ENCODE measurements at places on chromosomes 1 and 21.

GRCh38 chr1:234281826-234282489 lies 91.3 kb upstream of the COA6 start:
- no peak for DNase-seq

- peak; percentile 64 for DNase-seq
These were observed 780 bp downstream of the YTHDF2 start for GRCh38 chr1:28737307-28738132.

DNA sequence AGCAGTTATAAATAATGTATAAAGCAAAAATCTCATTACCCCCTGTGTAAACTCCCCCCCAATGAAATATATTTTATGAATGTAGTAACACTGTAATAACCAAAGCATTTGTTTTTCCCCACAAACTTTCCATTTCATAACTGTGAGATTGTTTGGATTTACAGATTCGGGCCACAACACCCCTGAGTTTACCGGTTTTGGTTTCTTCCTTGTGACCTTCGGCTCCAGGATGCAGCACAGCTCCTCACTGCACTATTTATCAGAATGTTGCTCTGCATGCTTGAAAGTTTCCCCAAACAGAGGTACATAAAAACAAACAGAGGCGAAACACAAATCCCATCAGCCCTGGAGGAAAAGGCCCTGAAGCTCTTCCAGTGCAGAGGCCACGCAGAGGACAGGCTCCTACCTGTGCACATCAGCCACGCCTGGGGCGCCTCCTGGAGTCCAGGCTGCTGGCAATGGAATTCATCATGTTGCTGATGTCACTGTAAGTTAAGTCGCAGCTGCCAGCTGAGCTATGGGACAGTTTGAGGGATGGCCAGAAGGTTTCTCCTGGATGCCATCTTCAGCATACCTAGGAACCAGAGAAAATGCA lies 122.0 kb downstream of the LMO4 start:
- DNase-seq = peak; percentile 2

DNA sequence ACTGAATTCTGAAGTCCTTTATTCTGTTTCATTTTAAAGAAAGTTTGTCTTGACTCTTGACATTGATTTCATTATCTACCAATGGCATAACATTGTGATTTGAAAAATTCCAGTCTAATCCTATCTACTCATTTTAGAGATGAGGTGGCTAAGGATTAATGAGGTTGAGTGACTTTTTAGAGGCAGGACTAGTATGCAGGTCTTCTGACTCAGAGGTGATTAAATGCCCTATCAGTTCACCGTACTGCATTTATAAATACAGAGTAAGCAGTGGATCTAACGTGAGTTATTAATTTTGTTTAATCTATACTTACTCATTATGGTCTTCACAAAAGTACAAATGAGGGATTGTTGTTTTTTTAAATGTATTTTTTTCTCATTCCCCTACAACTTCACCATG lies 277.6 kb downstream of the PTBP2 start:
- DNase-seq = no peak

GRCh38 chr1:38454236-38454635 lies 405.3 kb downstream of the RRAGC start:
- DNase-seq = no peak

DNA sequence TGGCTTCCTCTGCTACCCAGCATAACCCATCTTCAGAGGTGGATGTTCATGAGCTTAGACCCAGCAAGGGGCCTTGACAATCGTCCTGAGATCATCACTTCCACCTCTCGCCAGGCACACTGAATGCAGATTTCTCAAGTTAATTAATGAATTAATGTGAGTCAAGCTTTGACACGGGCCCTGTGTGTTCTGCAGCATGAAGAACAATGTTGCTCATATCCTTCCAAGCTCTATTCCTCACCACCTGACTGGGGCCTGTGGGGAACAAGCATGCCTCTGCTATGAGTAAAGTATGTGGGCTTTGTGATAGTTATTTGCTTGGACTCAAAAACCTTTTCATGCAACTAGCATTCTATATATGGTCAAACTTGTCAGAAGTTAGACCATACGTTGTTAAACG lies 122.0 kb downstream of the SEC16B start:
- no peak for DNase-seq

DNA sequence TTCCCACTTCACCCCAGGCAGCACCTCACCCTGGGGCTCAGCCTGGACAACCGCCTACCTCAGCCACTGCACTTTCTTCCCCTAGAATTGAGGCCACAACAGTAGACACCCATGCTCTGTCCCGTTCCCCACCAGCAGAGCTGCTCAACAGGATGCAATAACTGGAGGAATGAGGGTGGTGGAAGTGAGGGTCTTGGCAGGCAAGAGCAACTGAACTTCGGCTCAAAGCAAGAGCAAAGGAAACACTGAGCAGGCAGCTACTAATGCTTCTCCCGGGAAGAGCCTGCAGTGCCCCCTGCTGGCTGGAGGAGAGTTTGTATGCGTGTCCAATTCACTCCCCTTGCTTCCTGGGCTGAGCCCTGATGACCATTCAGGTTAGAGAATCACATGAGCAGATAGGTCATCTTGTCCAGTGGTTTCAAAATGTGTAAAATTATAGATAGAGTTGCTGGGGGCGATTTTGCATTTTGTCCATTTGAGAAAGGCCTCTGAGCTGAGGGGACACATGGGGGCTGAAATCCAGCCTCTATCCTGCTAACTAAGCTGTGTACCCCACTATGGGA lies 13.9 kb downstream of the NT5C1A start:
- peak; percentile 64 for DNase-seq
